Heart right ventricle (tissue), 16 donors: ENCODE measurements at places on chromosomes 2 and 18. TPM values are rescaled to one million over a fixed set of nuclear protein-coding genes. Genes with fewer than 3 reads are reported as not detected.

Gene GPR75
- total RNA-seq = 0.61 TPM

Gene SKA1
- total RNA-seq = 0.20 TPM

Gene SPC25
- total RNA-seq = not detected

Gene KLHL30
- total RNA-seq = 28.8 TPM

Gene WDR35
- 4.5 TPM for total RNA-seq

Gene MARCHF4
- not detected for total RNA-seq

Gene CYBRD1
- total RNA-seq = 55.7 TPM

Gene IL36RN
- total RNA-seq = not detected

Gene CTNNA2
- total RNA-seq = not detected

Gene IFT172
- 18.4 TPM for total RNA-seq

Gene TMEM131
- 30.8 TPM for total RNA-seq
